ENCODE measurements at places on chromosomes 1 and 21. TPM values are rescaled to one million over a fixed set of nuclear protein-coding genes. Genes with fewer than 3 reads are reported as not detected.

GRCh38 chr1:1763657-1764621 is 14.3 kb downstream of the NADK start:
- DNase-seq, result no peak

TMPRSS15 gene
- total RNA-seq, result not detected

- DNase-seq, result peak; percentile 4
These were observed 60.8 kb downstream of the ZNF684 start for GRCh38 chr1:40592107-40592803.

DNA sequence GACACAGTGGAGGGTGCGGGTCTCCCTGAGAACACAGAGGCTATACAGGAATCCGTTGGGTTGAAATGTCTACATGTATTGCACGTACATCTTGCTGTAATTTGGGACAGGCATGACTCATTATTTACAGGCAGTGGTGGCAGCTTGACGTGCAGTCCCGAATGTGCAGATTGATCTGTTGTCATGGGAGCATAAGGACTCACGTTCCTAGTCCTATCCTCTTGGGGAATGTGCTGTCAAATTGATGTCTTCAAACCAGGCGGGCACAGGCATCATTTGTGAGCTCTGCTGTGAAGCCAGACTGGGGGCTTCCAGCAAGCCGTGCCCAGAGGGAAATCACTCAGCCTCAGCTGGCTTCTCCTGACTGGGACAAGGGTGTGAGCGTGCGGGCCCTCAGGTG is 40.5 kb downstream of the S100B start:
- DNase-seq, result no peak

DNA sequence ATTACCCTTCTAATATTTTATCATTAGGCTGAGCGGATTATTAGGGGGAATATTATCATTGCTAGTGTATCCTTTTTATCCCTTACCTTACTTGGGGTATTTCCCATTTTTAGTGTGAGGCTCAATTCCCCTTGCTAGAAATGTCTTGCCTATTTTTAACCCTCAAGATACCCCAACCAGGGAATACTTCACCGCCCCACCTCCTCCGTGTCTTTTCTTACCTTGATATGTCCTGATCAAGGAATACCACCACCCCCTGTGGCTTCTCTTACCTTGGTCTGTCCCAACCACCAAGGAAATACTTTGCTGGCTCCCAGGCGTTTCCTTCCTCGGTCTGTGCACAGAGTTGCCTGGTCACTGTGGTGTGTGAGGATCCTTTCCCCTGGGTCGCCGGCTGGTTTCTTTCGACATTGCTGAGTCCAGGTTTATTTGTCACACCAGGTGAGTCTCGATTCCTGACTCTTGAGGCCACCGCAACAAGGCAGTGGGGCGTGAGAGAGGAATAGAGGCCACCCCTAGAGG is 57.8 kb downstream of the SERINC2 start:
- no peak for DNase-seq

GRCh38 chr1:235006816-235007215 is 121.8 kb downstream of the TOMM20 start:
- no peak for DNase-seq

GPR153 gene
- total RNA-seq, result 0.15 TPM

LAPTM5 gene
- 589 TPM for total RNA-seq

GRCh38 chr1:54619749-54620148 is 3.6 kb downstream of the FAM151A start:
- DNase-seq, result no peak

DNA sequence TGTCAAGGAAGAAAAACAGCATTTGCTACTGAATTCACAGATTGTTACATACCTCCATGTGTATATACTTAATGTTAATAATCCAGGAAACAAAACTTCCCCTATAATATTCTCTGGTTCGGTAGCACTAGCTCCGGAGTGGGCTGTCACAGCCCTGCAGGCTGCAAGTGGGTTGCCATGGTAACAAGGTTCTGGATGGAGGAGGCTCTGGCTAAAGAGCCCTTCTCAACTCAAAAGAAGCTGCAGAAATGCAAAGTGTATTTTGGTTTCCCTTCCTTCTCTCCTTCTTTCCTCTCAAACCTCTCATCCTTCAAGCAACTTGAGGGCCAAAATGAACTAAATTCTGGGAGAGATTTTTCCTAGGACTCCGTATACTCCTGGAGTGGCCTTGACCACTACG is 45.2 kb downstream of the ASTN1 start:
- no peak for DNase-seq

Data from CD4-positive, CD25-positive, alpha-beta regulatory T cell (primary cell).